ENCODE measurements at places on chromosomes 3 and 15.
A peak's percentile ranks its signal among the peaks of the same experiment; 100 is the strongest.

GRCh38 chr3:169203631-169204550 is 459.6 kb downstream of the MECOM start:
- no peak for DNase-seq

- DNase-seq, result peak; percentile 50
Measured at GRCh38 chr3:134366928-134367811, 7.1 kb downstream of the AMOTL2 start.

DNA sequence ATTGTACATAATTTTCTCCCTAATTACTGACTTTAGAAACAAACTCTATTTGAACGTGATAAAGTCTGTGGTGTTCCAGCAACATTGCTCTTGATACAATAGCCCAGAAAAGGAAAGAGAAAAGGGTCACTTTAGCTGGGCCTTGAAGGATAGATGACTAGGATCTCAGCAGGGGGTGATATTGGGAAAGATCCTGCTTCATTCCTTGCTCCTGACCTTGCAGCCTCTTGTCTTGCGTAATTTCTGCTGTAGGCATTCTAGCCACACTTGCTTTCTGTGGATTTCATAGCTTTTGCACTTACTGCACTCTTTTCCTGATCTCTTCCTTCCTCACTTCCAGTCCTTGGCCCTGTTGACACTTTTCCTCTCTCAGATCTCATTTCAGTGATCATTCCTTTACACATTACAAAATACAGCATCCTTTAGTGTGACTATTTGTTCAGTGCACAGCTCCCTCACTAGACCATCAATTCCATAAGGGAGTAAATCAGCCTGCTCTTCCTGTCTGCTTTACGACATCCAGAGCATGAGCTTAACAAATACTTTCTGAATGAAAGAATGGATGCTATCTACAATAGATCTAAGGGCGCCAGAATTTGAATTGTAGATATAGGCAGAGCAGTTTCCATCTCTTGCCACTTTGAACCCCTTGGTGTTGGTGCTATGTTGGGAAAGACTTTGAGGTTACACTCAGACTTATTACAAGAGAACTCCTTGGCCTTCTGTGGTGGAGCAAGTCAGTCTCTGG is 559.6 kb upstream of the MDFIC2 start:
- DNase-seq, result no peak

DNA sequence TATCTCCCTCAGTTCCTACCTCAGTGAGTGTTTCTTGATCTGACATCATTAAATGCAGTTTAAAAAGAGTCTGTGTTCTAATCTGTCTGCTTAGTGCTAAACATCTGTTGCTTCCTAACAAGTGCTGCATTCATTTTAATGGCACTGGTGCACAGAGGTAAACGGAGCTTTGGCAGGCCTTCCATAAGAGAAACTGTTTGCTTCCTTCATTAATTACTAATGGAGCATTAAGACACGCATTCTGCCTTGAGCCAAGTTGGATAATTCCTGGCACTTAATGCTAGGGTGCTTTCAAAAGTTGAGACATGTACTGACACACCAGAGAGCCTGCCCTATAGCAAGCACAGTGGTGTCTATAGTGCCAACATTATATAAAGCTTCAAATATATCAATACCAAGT is 34.7 kb downstream of the SCG5 start:
- DNase-seq, result no peak

- no peak for DNase-seq
Measured at GRCh38 chr15:25242166-25242879, 196.5 kb downstream of the UBE3A start.

GRCh38 chr15:62447742-62448141 is 282.7 kb upstream of the C2CD4B start:
- no peak for DNase-seq

Measured in gastrocnemius medialis (tissue), 4 donors.